NCI-H1105 treated with DMSO at 0.1 percent for 48 hours (cell line): ENCODE measurements at places on chromosomes 12 and 14.

GRCh38 chr14:61145903-61146481 is 135.1 kb downstream of the TMEM30B start:
- DNase-seq = no peak

- DNase-seq = peak; percentile 65
Observed at GRCh38 chr12:84502907-84503787, 409.5 kb downstream of the SLC6A15 start.

- no peak for DNase-seq
Observed at GRCh38 chr14:72815430-72815829, 78.5 kb downstream of the DPF3 start.

DNA sequence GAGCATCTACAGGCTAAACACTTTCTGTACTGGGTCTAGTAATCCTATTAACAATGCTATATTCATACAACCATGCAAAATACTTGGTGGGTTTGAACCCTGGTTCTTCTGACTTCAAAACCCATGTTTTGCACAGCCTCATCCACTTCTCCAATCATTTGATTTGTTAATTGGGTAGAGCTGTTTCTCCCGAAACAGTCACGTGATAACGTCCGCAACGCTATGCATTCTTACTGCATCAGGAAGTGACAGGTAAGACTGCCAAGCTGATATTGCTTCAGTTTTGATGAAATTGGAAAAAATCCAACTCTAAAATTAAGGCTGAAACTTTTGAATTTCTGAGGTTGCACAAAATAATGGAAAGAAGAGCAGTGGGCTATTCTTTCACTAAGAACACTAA is 30.4 kb upstream of the RNU6-7 start:
- DNase-seq = no peak

DNA sequence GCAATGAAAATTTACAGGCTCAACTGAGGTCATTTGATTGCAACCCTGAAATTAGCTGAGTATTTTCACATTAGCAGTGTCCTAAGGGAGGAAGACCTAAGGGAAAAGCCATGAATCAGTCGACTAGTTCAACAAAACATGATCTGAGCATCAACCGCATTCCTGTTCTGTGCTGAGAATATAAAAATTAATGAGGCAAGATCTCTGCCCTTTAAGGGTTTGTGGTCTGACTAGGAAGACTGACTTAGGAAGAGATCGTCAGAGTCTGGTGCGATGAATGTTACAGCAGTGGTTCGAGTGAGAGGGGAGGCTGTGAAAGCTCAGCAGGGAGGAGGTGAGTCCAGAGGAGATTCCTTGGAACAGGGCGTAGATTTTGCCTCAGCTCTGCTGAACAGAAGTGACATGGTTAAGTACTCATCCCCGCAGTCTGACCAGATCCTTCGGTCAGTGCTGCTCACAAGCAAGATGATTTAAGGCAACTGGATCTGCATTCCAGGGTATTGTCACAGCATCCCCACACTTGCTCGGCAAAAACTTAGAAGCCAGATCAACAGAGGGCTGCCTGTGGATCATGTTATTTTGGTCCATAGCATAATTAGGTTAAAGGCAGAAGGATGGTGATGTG is 49.6 kb downstream of the BMAL2 start:
- no peak for DNase-seq

DNA sequence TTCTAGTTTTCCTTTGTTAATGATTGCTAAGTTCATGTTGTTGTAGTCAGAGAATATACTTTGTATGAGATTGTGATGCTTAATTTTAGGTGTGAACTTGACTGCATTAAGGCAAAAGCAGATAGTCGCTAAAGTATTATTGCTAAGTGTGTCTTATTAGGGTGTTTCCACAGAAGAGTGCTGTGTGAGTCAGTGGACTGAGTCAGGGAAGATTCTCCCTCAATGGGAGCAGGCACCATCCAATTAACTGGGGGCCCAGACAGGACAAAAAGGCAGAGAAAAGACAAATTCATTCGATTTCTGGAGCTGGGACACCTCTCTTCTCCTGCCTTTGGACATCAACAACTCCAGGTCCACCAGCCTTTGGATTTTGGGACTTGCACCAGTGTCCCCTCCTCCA is 48.5 kb downstream of the BAZ1A start:
- no peak for DNase-seq

DNA sequence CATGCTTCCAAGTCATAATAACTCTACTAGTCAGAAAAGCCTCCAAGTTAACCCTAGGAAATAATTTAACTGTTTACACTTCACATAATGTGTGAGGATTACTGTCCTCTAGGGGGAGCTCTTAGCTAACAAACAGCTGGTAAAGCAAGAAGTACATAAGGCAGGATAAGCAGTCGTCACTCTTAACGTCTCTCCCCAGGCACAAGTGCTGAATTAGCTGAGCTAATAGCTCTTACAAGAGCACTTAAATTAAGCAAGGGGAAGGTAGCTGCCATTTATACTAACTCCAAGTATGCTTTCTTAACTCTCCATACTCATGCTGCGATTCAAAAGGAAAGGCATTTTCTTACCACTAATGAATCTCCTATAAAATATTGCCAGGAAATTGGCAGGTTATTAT is 79.3 kb upstream of the TSPAN11 start:
- DNase-seq = peak; percentile 59

GRCh38 chr12:81332054-81332453 is 254.2 kb downstream of the ACSS3 start:
- DNase-seq = no peak

DNA sequence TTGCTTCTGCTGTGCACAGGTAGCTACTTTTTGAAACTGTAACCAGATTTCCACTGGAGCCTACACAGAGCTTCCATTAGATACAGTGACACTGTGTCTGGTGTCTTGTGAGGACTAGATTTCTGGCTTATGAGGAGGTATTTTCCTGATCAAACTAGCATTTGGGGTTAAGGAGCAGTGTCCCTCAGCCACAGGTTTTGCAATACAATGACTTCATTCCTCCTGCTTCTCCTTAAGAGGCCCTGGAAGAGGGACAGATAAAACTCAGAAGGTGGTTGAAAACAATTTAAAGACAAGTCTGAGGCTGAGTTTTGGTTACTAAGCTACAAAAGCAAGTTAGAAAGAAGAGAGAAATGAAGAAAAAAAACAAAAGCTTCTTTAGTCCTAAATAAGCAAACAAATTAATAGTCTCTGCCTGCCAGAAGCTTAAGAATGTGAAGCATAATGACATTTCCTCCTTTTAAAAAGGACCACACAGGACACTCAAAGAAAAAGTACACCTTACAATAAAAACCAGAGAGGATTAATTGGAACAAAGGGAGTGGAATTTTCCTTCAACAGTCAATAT is 53.0 kb downstream of the PKP2 start:
- DNase-seq = no peak
